Renal cortex interstitium (tissue), 15 donors: ENCODE measurements at places on chromosomes 2 and 18. TPM values are rescaled to one million over a fixed set of nuclear protein-coding genes. Genes with fewer than 3 reads are reported as not detected.
A peak's percentile ranks its signal among the peaks of the same experiment; 100 is the strongest.

TUBB8B gene
- 0.74 TPM for polyA plus RNA-seq

ST8SIA5 gene
- 0.92 TPM for polyA plus RNA-seq

- no peak for DNase-seq
These were observed 3.8 kb upstream of the MYO1B start for GRCh38 chr2:191241418-191241817.

- no peak for DNase-seq
These were observed 200.6 kb upstream of the RASGRP3 start for GRCh38 chr2:33275689-33276444.

DNA sequence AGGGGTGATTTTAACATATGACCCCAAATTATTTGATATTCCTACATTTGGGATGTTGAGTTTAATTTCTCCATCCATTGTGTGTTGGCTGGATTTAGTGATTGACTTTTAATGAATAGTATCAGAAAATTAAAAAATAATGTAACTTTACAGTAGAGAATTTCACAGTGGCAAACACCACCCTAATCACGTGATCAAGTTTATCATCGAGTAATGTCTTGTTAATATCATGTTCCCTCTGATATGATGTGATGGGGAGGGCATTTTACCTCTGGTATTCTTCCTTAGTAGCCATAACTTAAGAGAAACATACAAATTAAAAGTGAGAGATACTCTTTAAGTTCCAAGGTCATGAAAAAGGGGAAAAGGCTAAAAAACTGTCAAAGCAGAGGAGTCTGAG is 602.0 kb upstream of the CELF4 start:
- DNase-seq: no peak

DNA sequence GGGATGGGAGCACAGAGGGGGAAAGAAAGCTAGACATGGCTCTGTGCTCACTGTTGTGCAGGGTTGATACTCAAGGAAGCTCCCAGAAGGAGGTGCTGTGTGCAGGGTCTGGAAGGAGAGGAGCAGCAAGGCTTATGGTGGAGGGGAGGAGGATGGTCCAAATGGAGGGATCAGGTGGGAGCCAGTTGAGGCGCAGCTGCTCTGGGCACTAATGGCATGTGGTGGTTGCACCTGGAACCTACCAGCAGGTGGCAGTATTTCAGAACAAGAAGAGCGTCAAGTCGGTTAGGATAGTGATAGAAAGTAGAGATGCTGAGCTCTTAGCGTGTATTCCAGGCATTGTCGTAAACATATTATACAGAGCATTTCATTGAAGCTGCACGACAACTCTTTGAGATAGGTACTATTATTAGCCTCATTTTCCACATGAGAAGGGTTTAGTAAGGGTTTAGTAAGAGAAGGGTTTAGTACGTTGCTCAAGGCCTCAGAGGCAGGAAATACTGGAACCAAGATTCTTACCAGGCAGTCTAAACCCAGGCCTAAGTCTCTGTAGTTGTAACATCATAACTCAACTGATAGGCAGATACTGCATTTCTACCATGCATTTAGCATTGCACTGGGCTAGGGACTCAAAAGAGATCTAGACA is 223.7 kb downstream of the CYP26B1 start:
- peak; percentile 67 for DNase-seq

DNA sequence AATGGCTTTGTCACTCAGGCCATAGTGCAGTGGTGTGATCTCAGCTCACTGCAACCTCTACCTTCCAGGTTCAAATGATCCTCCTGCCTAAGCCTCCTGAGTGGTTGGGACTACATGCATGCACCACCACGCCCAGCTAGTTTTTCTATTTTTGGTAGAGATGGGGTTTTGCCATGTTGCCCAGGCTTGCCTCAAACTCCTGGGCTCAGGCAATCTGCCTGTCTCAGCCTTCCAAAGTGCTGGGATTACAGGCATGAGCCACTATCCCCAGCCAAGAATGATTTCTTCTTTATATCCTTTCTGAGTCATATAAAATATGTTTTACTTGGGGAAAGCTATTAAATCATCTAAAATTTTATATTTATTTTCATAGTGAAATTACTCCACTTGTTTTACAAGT is 61.3 kb downstream of the CYBRD1 start:
- no peak for DNase-seq

DNA sequence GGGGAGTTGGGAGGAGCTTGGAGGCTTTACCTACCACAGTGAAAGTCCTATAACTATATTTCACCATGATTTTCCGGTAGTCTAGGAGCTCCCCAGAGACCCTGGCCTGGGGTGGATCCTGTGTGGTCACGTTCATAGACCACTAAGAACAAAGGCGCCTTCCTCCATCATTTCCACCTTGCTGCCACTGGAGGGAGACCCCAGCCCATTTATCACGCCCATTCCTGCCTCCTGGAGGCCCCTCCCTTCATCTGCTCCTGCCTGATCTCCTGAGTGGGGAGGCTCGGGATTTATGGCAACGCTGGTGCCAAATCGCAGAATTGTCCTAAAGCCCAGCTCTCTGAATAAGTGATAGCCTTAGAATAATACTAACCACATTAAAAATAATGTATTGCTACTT is 507.6 kb upstream of the SPHKAP start:
- peak; percentile 30 for DNase-seq

DNA sequence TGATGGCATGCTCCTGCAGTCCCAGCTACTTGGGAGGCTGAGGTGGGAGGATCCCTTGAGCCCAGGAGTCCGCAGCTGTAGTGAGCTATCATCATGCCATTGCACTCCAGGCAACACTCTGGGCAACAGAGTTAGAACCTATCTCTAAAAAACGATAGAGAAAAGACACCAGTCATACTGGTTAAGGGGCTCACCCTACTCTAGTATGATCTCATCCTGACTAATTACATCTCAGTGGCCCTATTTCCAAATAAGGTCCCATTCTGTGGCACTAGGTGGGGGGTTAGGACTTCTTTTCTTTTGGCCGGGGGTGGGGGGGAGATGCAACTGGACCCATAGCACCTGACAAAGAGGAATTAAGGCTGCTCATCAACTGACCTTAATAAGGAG is 163.2 kb upstream of the NCK2 start:
- no peak for DNase-seq

GRCh38 chr2:65377556-65378192 is 54.7 kb downstream of the SPRED2 start:
- no peak for DNase-seq
